Myocyte (in vitro differentiated cells): ENCODE measurements at places on chromosomes 4 and X.
A peak's percentile ranks its signal among the peaks of the same experiment; 100 is the strongest.

- DNase-seq: no peak
Measured at GRCh38 chrX:9569876-9570301, 105.0 kb downstream of the TBL1X start.

- peak; percentile 53 for DNase-seq
Measured at GRCh38 chr4:139300431-139301112, 733 bp upstream of the NAA15 start.

DNA sequence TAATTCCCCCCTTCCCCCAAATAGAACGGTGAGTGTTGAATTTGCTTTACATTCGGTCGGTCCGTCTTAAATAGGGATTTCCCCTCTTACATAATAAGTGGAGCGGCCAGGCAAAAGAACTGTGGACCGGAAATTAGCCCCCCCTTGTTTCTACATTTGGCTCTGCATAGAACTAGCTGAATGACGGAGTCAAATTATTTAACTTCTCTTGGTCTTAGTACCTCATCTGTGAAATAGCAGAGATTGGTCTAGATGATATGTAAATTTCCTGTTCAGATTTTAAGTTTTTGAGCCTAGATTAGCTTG, 1.3 kb downstream of the SPATA18 start:
- no peak for DNase-seq

DNA sequence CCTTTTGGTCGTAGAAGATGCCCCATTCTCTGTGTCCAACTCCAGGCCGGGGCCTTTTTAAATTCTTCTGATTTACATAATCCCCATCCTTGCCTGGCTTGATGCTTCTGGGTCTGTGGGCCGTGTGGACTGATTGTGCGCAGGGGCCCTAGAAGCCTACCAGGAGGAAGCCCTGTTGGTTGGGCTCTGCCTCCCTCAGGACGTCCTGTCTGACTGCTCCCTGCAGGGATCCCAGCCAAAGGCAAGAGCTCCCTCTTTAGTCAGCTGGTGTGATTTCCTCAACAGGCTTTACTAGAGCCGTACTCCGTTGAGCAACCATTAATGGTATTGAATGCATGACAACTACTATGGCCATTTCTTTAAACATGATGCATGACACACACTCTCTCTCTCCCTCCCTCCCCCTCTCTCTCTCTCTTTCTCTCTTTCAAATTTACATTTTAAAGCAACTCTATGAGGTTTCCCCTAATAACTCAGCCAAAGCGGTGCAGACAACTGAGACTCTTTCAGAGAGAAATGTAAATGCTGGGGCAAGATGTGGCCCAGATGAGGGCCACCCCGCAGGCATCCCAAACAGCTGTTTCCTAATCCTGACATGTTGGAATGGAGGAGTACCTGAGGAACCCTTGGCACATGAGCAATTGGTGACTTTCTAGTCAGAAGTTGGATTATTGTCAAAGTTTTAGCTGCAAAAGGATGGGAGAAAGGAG, 117.3 kb downstream of the DRD5 start:
- no peak for DNase-seq

DNA sequence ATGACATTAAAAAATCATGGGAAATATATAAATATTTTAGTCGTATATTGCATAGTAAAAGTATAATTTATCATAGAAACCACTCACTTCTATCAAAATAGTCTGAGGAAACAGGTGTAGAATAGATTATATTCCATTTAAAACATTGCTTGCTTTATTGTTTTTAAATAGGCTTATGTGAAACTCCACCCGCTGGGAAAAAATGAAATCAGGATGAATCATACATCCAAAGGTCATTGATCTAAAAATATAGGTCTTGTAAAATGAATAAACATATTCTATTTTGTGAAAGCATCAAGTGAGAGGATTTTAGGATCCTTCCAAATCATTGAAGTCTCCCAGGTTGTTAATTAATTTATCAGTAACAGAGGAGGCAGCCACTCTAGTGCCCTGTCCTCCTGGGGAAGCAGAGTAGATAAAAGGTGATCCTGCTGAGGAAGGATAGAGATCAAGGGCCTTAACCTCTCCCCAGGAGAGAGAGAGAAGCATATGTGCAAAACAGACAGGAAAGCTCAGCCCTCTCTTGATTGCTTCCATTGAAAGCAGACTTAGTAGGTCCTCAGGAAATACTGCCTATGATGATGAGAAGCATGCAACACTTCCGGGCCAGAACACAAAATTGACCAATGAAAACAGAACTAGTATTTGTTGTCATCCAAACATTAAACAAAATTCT, 96.8 kb upstream of the MAP9 start:
- no peak for DNase-seq

GRCh38 chr4:114444211-114444610, 154.4 kb upstream of the UGT8 start:
- no peak for DNase-seq

- DNase-seq: peak; percentile 3
Measured at GRCh38 chrX:57286507-57287251, at the start of gene FAAH2. Gene FAAH2 (plus strand): TSS chrX:57286706. CDS start chrX:57286826, 120 bp downstream.

GRCh38 chr4:118784776-118785175, 51.1 kb downstream of the SEC24D start:
- DNase-seq: no peak

- DNase-seq: no peak
Measured at GRCh38 chrX:77622672-77623071, 163.3 kb downstream of the ATRX start.

GRCh38 chr4:15153662-15154061, 151.4 kb downstream of the CPEB2 start:
- DNase-seq: no peak

DNA sequence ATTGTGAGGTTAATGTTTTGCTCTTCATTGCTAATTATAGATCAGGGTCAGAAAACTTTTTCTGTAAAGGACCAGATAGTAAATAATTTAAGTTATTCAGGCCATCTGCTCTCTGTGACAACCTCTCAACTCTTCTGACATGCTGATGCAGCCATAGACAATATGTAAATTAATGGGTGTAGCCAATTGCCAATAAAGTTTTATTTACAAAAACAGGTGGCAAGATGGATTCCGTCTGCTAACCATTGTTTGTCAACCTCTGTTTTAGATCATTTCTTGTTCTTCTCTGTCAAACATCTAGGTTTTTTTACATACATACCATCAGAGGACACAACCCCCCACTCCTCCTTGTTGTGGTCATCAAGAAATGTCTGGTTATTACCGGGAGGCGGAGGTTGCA, 33.7 kb downstream of the ASB9 start:
- DNase-seq: no peak

- peak; percentile 41 for DNase-seq
Measured at GRCh38 chr4:76780781-76781697, 116.9 kb downstream of the SOWAHB start.

DNA sequence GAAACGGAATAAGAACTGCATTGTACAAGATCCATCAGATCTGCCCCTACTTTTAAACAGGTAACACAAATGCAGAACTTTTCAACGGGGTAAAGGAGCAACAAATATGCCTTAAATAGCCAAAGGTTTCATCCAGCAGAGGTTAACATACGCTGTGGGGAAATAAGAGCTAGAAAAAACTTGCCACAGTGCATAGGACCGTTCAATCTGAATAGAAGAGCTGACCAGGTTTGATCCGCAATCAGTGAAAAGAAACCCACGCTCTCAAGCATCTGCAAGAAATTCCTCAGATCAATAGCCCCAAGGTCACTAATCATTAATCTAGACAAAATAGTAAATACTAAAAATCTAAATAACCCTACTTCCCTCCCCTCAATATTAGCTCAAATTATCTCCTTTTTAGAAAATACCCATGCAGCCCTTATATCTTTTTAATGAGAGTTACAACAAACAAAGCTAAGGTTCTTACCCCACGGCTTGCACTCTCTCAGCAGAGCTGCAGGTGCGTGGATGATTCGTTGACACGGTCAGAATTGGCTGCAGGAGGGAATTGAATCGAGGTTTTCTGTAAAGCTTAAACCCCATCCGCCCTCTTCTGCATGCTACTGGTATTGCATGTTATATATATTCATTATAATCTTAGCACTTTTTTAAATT, at the start of gene TLR10:
TLR10 (minus strand) TSS at position 539 of the 657 bp plus-strand sequence. CDS start 7,400 bp downstream, outside the sequence.
- DNase-seq: peak; percentile 53

DNA sequence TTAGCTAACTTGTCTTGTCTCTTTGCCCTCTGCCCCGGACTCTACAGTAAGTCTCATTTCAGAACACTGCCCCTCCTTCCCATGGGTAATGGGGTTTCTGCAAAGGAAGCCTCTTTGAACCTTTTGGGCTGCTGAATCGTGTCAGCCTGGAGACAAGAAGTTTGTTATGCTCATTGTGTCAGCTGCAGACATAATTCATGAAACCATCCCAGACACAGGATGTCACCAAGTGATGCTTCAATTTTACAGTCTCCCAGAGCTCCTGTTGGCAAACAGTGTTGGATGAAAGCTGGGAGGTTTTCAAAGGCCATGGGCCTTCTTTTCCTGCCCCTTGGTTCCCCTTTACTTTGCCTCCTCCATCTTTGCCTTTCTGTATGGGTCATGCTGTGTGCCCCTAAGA, 223.1 kb upstream of the TAPT1 start:
- DNase-seq: no peak

GRCh38 chr4:70839589-70840093, at the start of gene GRSF1:
Gene GRSF1 (minus strand): TSS chr4:70839890. CDS start chr4:70839827, 63 bp downstream.
- DNase-seq: peak; percentile 95

- no peak for DNase-seq
Measured at GRCh38 chr4:23001478-23001877, 308.7 kb downstream of the GBA3 start.

DNA sequence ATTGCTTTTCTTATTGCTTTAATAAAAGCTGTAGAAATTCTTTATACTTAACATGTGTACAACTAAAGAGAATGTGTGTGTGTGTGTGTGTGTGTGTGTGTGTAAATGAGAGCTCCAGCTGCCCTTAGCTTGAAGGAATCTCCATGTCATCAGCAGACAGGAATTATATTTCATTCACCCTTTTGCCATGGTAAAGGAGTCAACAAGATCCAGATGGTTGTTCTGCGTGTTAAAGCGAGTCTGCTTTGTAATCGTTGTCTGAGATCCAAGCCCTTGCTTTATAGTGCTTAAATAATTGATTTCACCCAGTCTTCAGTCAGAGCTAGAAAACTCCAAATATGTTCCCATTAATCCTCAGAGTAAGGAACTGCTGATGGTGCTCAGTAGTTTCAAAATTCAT, 285.5 kb downstream of the PDGFC start:
- DNase-seq: peak; percentile 82

- DNase-seq: no peak
Measured at GRCh38 chr4:187908731-187909130, 86.8 kb upstream of the ZFP42 start.

GRCh38 chrX:16559206-16559619, 90.7 kb upstream of the S100G start:
- DNase-seq: peak; percentile 41

- no peak for DNase-seq
Measured at GRCh38 chr4:44727471-44727870, 1.1 kb upstream of the GNPDA2 start.

DNA sequence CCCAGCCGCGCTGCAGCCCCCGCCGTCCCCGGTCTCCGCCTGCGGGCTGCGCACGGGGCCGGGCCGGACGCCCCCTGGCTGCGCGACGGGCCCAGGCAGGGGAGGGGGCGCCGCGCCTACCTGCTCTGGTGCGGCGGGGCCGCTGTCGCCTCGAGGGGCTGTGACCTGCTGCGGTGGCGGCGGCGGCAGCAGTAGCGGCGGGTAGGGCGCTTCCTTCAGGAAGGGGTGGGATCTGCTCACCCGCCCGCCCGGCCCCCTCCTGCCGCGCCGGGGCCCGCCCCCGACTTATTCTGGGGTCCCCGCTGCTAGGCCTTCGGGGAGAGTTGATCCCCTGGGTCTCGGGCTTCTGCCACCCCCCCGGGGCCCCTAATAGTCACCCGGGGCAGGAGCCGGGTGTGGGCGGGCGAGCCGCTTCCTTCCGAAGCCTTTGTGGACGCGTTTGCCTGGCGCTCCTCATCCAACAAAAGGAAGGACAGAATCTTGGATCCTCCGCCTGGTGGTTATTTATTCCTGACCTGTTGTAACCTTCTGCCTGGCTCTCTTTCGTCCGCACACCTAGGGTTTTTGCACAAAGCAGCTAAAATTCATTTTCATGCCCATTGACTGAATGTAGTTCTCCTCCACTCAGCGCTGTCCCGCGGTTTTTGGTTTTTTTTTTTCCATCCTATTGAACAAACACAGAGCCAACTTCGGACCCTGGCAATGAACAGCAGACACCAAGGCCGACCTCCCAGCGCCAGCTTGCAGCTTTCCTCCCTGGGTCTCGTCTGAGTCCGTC, at the start of gene TMEM150C:
TMEM150C (minus strand) TSS at position 203 of the 778 bp plus-strand sequence. CDS start 57,331 bp downstream, outside the sequence.
- DNase-seq: peak; percentile 30

GRCh38 chr4:158597879-158598596, 73.6 kb downstream of the C4orf46 start:
- no peak for DNase-seq

DNA sequence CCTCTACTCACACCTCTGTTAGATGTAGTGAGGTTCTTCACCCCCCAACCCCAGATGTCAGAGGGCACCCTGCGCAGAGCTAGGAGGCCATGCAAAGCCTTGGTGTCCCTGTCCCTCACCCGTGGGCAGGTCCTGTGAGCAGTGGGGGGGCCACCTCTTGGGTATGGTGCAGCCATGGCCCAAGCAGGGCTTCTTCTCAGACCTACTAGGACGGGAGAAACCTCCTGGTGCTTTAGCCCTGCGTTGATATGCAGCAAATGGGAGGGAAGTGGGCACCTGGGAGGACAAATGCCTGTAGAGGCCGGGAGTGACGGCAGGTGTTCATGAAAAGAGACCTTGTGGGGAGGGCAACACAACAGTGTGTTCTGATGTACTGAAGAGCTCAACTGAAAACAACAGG, 38.5 kb upstream of the MSANTD1 start:
- DNase-seq: no peak

DNA sequence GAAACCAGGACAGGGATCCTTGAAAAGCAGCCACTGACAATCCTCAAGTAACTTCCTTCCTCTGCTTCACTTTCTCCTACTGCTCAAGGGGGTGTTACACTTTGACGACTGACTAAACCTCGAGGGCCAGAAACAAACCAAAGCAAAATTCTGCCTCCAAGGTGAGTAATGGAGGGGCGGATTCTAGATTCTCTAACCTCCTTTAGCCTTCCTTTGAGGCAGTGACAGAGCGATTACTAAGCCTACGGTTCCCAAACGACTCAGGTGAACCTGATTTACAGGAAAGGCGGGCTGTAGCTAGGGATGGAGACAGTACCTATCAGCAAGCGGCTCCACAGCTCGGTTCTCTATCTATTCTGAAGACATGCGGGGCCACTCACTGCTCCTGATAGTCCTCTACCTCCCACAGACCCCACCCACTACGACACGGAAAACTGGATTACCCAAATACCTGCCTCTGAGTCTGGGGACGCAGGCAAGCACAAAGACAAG, 487 bp downstream of the TBCK start:
- peak; percentile 5 for DNase-seq

DNA sequence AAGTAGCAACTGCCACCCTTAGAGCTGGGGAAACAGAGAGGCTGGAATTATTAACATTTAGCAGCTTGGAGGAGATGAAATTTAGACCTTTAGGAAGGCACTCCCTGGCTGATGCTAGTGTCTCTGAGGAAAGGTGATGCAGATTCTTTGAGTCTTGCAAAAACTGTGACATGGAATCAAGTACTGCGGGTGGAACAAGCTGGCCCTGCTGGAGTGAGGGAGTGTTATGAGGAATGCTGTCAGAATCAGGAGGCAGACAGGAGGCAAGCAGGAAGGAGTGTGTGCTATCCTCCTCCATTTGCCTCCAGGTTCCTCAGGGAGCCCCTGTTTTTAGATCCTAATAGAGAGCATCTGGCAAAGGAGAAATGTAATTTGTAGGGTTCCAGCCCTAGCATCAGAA, 391.7 kb upstream of the PITX2 start:
- no peak for DNase-seq

- no peak for DNase-seq
Measured at GRCh38 chr4:183871581-183871980, 33.5 kb upstream of the STOX2 start.
